Gastrocnemius medialis (tissue), 4 donors: ENCODE measurements at places on chromosomes 1 and 21. TPM values are rescaled to one million over a fixed set of nuclear protein-coding genes. Genes with fewer than 3 reads are reported as not detected.

Gene TCHH
- not detected for total RNA-seq

Gene ATF6
- total RNA-seq, result 20.1 TPM

Gene HLX
- 3.5 TPM for total RNA-seq

Gene KRTAP19-4
- not detected for total RNA-seq

Gene IQCC
- total RNA-seq, result 0.93 TPM

Gene NBPF4
- not detected for total RNA-seq

Gene MTOR
- 44.1 TPM for total RNA-seq

Gene LHX8
- total RNA-seq, result not detected

DNA sequence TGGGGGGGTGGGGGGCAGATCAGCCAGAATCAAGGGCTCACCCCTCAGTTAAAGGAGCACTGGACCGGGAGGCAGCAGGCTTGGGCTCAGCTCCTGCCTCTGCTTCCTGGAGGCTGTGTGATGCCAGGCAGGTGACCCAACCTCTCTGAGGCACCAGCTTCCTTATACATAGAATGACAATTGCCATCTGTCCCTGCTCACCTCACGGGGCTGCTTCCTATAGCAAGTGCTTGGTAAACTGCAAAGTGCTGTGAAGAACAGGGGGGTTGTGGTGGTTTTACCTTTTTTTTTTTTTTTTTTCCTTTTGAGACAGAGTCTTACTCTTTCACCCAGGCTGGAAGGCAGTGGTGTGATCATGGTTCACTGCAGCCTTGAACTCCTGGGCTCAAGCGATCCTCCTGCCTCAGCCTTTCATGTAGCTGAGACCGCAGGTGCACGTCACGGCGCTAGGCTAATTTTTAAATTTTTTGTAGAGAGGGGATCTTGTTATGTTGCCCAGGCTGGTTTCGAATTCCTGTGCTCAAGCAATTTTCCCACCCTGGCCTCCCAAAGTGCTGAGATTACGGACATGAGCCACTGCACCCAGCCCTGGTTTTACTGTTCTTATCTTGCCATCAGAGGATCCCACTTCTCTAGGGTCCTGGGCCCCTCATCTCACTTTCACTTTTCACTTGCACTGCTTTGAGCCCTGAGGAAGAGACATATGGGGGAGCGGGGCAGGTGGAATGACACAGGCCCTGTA lies 11.6 kb downstream of the KCNQ4 start:
- DNase-seq, result no peak
- H3K27ac ChIP-seq, result peak overlapping the region; percentile 79
- peaks cover 54% of the 10 kb centered on the region for H3K4me1 ChIP-seq
- H3K27me3 ChIP-seq, result no peaks in the 10 kb centered on the region
- H3K4me3 ChIP-seq, result no peak overlapping the region

GRCh38 chr1:10865518-10866320 lies 69.3 kb upstream of the CASZ1 start:
- no peak overlapping the region for H3K27ac ChIP-seq
- no peak overlapping the region for H3K4me3 ChIP-seq
- H3K27me3 ChIP-seq, result no peaks in the 10 kb centered on the region
- DNase-seq, result no peak

- no peaks in the 10 kb centered on the region for H3K36me3 ChIP-seq
- no peaks in the 10 kb centered on the region for H3K27me3 ChIP-seq
These were observed 136.6 kb downstream of the LYPLAL1 start for GRCh38 chr1:219310181-219310728.

- H3K36me3 ChIP-seq, result no peaks in the 10 kb centered on the region
- H3K27me3 ChIP-seq, result no peaks in the 10 kb centered on the region
- no peak for DNase-seq
- no peaks in the 10 kb centered on the region for H3K4me1 ChIP-seq
These were observed 129.9 kb upstream of the ZNF644 start for GRCh38 chr1:91151702-91152101.

- H3K4me1 ChIP-seq, result peaks cover 40% of the 10 kb centered on the region
- peak; percentile 12 for DNase-seq
- no peaks in the 10 kb centered on the region for H3K36me3 ChIP-seq
- no peaks in the 10 kb centered on the region for H3K27me3 ChIP-seq
These were observed 556 bp downstream of the WDR77 start for GRCh38 chr1:111448482-111448917.

- no peak for DNase-seq
- no peaks in the 10 kb centered on the region for H3K36me3 ChIP-seq
- H3K27ac ChIP-seq, result peak overlapping the region; percentile 87
- H3K4me3 ChIP-seq, result peak overlapping the region; percentile 64
- H3K27me3 ChIP-seq, result no peaks in the 10 kb centered on the region
- H3K4me1 ChIP-seq, result peaks cover 26% of the 10 kb centered on the region
These were observed 1.5 kb downstream of the ITSN1 start for GRCh38 chr21:33643658-33644311.

- no peaks in the 10 kb centered on the region for H3K27me3 ChIP-seq
- H3K27ac ChIP-seq, result no peak overlapping the region
- peaks cover 27% of the 10 kb centered on the region for H3K4me1 ChIP-seq
- H3K4me3 ChIP-seq, result no peak overlapping the region
- DNase-seq, result no peak
- H3K36me3 ChIP-seq, result no peaks in the 10 kb centered on the region
These were observed 2.8 kb upstream of the PHLDA3 start for GRCh38 chr1:201471772-201472171.

DNA sequence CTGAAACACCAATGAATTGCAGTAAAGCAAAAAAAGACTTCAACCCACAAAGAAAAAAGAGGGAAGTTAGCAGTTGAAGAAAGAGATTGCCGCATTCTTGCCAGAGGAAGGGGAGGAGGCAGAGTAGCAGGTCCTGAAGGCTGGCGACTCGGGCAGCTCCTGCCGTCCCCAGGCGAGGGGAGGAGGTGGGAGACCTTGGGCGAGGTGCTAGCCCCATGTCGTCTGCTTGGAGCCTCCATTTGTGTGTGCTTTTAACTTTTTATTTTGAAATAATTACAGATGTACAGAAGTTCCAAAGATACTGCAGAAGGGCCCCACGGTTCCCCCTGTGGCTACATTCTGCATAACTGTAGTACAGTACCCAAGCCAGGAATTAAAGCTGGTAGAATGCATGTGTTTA lies 6.7 kb downstream of the TRPM2 start:
- H3K36me3 ChIP-seq, result no peaks in the 10 kb centered on the region
- no peak overlapping the region for H3K4me3 ChIP-seq
- no peak overlapping the region for H3K27ac ChIP-seq
- DNase-seq, result no peak
- H3K27me3 ChIP-seq, result peaks cover 3% of the 10 kb centered on the region

GRCh38 chr1:48726139-48726538 lies 50.6 kb downstream of the BEND5 start:
- no peaks in the 10 kb centered on the region for H3K27me3 ChIP-seq
- no peak overlapping the region for H3K4me3 ChIP-seq
- no peak overlapping the region for H3K27ac ChIP-seq

DNA sequence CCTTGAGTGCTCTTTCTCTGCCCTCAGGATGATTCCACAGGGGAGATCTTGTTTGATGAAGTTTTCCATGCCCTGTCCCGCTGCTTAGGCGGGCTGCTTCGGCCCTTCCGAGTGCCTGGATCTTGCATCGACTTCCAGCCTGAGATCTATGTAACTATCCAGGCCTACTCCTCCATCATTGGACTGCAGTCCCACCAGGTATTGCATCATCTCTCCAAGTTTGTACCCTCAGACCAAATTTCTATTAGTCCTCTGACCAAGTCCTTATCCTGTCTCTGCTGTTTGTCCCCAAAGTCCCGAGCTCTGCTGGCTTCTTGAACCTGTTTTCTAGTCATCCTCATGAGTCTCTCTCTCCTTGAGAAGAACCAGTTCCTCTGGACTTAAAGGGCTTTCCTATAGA lies 14.7 kb downstream of the SZT2 start:
- H3K27ac ChIP-seq, result no peak overlapping the region
- no peaks in the 10 kb centered on the region for H3K27me3 ChIP-seq
- H3K4me3 ChIP-seq, result no peak overlapping the region
- DNase-seq, result no peak
- H3K36me3 ChIP-seq, result peaks cover 66% of the 10 kb centered on the region

DNA sequence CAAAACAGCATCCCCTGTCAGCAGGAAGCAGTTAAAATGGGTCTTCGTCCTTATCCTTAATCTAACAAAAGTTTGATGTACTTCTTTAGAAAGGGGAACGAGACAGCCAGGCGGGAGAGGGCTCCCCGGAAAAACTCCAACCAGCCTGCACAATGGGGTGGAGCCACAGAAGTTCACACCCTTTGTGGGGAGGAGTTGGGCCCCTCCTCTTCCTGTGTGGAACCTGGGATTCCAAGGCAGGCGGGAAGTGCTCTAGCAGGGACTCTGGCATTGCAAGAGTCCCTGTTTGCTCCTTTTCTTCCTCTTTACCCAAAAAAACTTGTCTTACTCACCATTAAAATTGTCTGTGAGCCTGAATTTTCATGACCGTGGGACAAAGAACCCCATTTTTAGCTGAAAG lies 47.7 kb downstream of the FCRL5 start:
- H3K36me3 ChIP-seq, result no peaks in the 10 kb centered on the region
- H3K4me1 ChIP-seq, result no peaks in the 10 kb centered on the region
- H3K27me3 ChIP-seq, result no peaks in the 10 kb centered on the region
- no peak overlapping the region for H3K27ac ChIP-seq
- no peak overlapping the region for H3K4me3 ChIP-seq

GRCh38 chr1:62946511-62946910 lies 162.6 kb downstream of the ATG4C start:
- no peaks in the 10 kb centered on the region for H3K4me1 ChIP-seq
- H3K27me3 ChIP-seq, result peaks cover 11% of the 10 kb centered on the region
- H3K4me3 ChIP-seq, result no peak overlapping the region

GRCh38 chr21:44734841-44735240 lies 23.5 kb upstream of the TSPEAR start:
- no peak overlapping the region for H3K4me3 ChIP-seq
- no peaks in the 10 kb centered on the region for H3K36me3 ChIP-seq
- H3K4me1 ChIP-seq, result no peaks in the 10 kb centered on the region
- peaks cover 10% of the 10 kb centered on the region for H3K27me3 ChIP-seq

DNA sequence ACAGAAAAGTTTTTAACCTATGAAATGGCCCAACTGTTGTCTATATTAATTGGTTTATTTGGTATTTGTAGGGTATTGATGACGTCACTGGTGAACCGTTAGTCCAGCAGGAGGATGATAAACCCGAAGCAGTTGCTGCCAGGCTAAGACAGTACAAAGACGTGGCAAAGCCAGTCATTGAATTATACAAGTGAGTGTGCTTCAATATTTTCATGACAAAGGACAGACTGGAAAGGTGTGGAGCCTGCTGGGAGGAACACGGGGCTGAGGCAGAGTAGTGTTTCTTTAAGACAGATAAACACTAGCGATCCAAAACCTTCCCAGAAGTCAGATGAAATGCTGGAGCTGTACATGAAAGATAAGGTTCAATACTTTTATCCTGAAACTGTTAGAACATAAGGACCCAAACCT lies 76.7 kb downstream of the AK4 start:
- no peaks in the 10 kb centered on the region for H3K36me3 ChIP-seq
- H3K4me3 ChIP-seq, result no peak overlapping the region
- no peaks in the 10 kb centered on the region for H3K27me3 ChIP-seq
- no peaks in the 10 kb centered on the region for H3K4me1 ChIP-seq

- no peak overlapping the region for H3K27ac ChIP-seq
- H3K4me1 ChIP-seq, result no peaks in the 10 kb centered on the region
- no peaks in the 10 kb centered on the region for H3K27me3 ChIP-seq
- DNase-seq, result no peak
- H3K36me3 ChIP-seq, result no peaks in the 10 kb centered on the region
- no peak overlapping the region for H3K4me3 ChIP-seq
These were observed 119.8 kb upstream of the PTGFR start for GRCh38 chr1:78370779-78371482.

- H3K36me3 ChIP-seq, result no peaks in the 10 kb centered on the region
- no peaks in the 10 kb centered on the region for H3K27me3 ChIP-seq
- no peak overlapping the region for H3K4me3 ChIP-seq
- DNase-seq, result peak; percentile 66
- peaks cover 18% of the 10 kb centered on the region for H3K4me1 ChIP-seq
- H3K27ac ChIP-seq, result peak overlapping the region; percentile 75
These were observed 20.0 kb upstream of the EPHA2 start for GRCh38 chr1:16175610-16176553.

GRCh38 chr1:183720028-183720427 lies 66.9 kb upstream of the APOBEC4 start:
- no peaks in the 10 kb centered on the region for H3K27me3 ChIP-seq
- DNase-seq, result no peak
- no peaks in the 10 kb centered on the region for H3K4me1 ChIP-seq
- H3K4me3 ChIP-seq, result no peak overlapping the region

GRCh38 chr1:10917513-10918454 lies 94.7 kb upstream of the TARDBP start:
- H3K4me3 ChIP-seq, result no peak overlapping the region
- peaks cover 4% of the 10 kb centered on the region for H3K27me3 ChIP-seq
- H3K27ac ChIP-seq, result no peak overlapping the region
- no peaks in the 10 kb centered on the region for H3K4me1 ChIP-seq

- H3K36me3 ChIP-seq, result no peaks in the 10 kb centered on the region
- no peaks in the 10 kb centered on the region for H3K27me3 ChIP-seq
- no peak overlapping the region for H3K27ac ChIP-seq
- peaks cover 3% of the 10 kb centered on the region for H3K4me1 ChIP-seq
These were observed 114.6 kb upstream of the VAV3 start for GRCh38 chr1:108079440-108080025.

DNA sequence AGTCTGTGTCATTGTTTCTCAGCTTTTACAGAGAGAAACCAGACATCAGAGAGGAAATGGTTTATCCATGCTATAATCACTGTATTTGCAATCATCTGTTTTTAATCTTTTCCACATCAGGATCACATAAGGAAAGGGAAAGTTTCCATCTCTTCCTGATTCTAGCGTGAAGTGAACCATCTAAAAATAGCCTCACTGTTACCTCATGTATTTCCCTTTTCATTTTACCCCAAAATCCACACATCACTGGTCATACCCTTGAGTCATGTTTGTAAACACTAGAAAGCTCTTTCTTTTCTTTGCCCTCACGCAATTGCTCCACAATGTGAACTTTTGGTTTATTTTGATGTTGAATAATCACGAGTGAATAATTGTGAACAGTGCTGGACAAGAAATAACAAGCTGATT lies 146.0 kb downstream of the PLA2G4A start:
- no peaks in the 10 kb centered on the region for H3K27me3 ChIP-seq
- no peak overlapping the region for H3K27ac ChIP-seq
- no peak for DNase-seq
- H3K4me1 ChIP-seq, result no peaks in the 10 kb centered on the region
- H3K4me3 ChIP-seq, result no peak overlapping the region

DNA sequence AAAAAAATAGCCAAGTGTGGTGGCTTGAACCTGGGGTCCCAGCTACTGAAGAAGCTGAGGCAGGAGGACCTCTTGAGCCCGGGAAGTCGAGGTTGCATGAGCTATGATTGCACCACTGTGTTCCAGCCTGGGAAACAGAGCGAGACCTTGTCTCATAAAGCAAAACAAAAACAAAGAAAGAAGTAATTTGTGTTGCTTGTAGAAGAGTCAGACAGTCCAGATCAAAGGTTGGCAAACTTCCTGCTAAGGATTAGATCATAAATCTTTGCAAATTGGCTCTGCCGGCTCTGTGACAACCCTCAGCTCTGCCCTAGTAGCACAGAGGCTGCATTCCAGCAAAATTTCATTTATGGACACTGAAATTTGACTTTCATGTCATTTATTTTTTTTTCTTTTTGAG lies 19.0 kb upstream of the MFN2 start:
- H3K27ac ChIP-seq, result no peak overlapping the region
- H3K27me3 ChIP-seq, result no peaks in the 10 kb centered on the region
- peaks cover 76% of the 10 kb centered on the region for H3K36me3 ChIP-seq
- H3K4me1 ChIP-seq, result no peaks in the 10 kb centered on the region

GRCh38 chr1:196717868-196718267 lies 56.8 kb upstream of the CFHR3 start:
- no peaks in the 10 kb centered on the region for H3K36me3 ChIP-seq
- no peak overlapping the region for H3K27ac ChIP-seq
- no peak overlapping the region for H3K4me3 ChIP-seq
- no peaks in the 10 kb centered on the region for H3K4me1 ChIP-seq
- no peak for DNase-seq
